ENCODE measurements at places on chromosomes 16 and 17. TPM values are rescaled to one million over a fixed set of nuclear protein-coding genes. Genes with fewer than 3 reads are reported as not detected.

- DNase-seq, result no peak
These were observed 30.4 kb upstream of the ZFP90 start for GRCh38 chr16:68508641-68509240.

DNA sequence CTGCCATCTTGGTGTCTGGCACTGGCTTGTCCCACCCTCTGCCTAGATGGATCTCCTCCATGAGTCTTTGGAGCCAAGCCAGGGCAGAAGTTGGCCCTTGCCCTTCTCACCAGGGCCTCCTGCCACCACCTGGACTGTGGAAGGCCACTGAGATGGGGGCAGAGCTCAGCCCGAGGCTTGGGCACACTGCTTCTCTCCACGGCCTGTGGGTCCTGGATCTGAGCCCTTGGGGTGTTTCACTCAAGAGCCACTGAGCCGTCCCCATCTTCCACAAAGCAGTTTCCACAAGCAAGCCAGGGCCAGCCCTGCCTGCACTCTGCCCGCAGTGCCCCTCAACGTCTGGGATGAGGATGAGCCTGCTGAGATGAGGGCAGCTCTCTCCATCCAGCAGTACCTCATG is 16.7 kb upstream of the CD300A start:
- peak; percentile 52 for DNase-seq

DNA sequence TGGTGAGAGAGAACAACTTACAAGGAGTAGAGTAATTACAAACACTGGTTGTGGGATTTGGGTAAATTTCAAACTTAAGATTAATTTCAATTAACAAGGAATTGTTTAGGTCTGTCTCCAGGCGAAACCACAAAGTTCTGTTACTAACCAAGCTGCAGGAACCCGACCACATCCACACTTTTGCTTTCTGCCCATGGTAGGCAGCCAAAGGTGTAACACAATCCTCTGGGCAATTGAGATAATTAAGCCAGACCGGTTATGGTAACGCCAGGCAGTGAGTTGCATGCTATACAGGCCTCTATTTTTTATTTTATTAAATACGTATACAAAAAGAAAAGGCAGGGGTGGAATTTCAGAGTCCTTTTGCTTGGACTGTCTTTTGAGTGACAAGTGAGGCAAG is 12.0 kb downstream of the KCNJ2 start:
- no peak for DNase-seq

- no peak for DNase-seq
These were observed 149.3 kb upstream of the GSE1 start for GRCh38 chr16:85463672-85464382.

GRCh38 chr16:88316151-88316550 is 66.6 kb upstream of the ZNF469 start:
- DNase-seq, result no peak

- DNase-seq, result no peak
These were observed 160.1 kb upstream of the CDH5 start for GRCh38 chr16:66206363-66206762.

Gene CCL8
- 0.96 TPM for total RNA-seq

- no peak for DNase-seq
These were observed 23.0 kb downstream of the CDH13 start for GRCh38 chr16:82649766-82650165.

DNA sequence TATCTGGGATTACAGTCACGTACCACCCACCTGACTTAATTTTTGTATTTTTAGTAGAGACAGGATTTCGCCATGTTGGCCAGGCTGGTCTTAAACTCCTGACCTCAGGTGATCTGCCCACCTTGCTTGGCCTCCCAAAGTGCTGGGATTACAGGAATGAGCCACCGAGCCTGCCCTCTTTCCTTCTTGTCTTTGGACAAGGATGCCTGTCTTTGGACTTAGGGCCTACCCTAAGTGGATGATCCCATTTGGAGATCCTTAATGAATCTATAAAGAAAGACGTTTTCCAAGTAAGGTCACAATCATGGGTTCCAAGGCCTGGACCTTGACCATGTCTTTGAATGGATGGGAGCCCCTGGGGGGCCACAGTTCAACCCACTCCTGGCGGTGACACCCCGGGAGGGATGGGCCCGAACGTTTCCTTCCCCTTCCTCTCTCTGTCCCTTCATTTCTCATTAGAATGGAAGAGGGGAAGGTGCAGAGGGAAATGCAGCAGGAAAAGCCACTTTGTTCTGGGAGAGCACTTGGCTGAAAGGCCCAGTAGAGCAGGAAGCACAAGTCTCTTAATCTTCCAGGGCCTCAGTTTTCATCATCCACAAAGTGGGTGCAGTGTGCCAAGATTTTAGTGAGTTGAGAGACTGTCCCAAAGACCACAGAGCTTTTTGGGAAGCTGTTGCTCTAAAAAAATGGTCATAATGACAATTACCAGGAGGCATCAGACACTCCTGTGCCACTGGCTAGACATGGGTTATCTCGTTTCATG is 353.3 kb downstream of the SEC14L1 start:
- no peak for DNase-seq

GRCh38 chr17:57379895-57380434 is 123.6 kb downstream of the MSI2 start:
- DNase-seq, result no peak

- no peak for DNase-seq
These were observed 78.4 kb upstream of the GNG13 start for GRCh38 chr16:878886-879285.

DNA sequence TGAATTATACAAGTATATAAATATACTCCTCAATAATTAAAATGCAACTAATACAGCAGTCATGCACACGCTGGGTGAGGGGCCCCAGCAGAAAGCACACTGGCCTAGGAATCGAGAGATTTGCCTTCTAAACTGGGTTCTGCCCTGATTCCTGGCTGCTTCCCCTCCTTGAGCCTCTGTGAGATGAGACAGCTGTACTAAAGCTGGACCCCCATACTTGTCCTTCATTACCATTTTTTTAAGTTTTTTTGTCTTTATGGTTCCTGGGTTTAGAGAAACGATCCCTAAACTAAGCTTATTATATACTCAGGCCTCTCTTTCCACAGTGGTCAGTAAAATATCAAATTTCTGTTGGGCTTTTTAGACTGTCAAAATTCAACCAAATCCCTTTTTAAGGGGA is 195.1 kb upstream of the DYNLRB2 start:
- DNase-seq, result peak; percentile 5

DNA sequence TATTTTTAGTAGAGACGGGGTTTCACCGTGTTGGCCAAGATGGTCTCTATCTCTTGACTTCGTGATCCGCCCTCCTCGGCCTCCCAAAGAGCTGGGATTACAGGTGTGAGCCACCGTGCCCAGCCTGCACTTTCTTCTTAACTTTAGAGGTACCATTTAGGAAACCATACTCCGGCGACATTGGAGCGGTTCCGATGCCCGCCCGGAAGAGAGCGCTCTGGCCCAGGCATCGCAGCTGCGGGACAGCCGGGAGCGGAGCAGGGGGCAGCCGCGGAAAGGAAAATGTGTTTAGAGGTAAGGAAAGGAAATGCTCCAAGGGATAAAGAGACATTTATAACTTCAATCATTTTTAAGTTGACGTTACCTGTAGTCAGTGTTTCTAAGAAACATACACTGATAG is 6.0 kb upstream of the HS3ST3B1 start:
- no peak for DNase-seq

Gene TNS4
- 1.6 TPM for total RNA-seq

Gene DBNDD1
- 8.1 TPM for total RNA-seq

GRCh38 chr16:56985962-56986360 is 3.4 kb upstream of the NLRC5 start:
- DNase-seq, result no peak

DNA sequence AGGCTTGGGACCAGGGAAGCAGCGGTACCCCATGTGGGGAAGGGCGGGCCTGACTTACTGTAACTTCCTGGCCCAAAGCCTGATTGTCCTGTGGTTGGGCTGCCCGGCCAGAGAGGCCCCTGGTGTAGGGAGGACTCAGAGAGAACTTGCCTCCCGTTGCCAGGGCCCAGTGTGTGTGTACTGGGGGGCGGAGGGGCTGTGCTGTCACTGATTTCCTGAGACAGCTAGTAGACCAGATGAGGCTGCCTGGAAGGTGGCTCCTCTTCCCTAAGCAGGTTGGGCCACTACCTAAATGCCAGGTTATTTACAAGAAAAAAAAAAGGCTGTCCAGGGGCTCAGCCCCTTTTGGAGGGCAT is 16.7 kb downstream of the SOCS3 start:
- DNase-seq, result peak; percentile 70
